ENCODE measurements at places on chromosomes 1 and 21. TPM values are rescaled to one million over a fixed set of nuclear protein-coding genes. Genes with fewer than 3 reads are reported as not detected.

Gene ANKRD35
- 0.73 TPM for total RNA-seq

Gene EIF4G3
- total RNA-seq = 69.3 TPM

Gene GBP7
- not detected for total RNA-seq

Gene CD1C
- not detected for total RNA-seq

Gene TMIGD3
- 3.4 TPM for total RNA-seq

Gene SPATA45
- total RNA-seq = 1.9 TPM

Gene RGS8
- 75.3 TPM for total RNA-seq

Gene FABP3
- 17.9 TPM for total RNA-seq

Gene OLIG2
- 14.4 TPM for total RNA-seq

GRCh38 chr1:197180252-197180878 lies 33.9 kb upstream of the ASPM start:
- peak; percentile 29 for DNase-seq

DNA sequence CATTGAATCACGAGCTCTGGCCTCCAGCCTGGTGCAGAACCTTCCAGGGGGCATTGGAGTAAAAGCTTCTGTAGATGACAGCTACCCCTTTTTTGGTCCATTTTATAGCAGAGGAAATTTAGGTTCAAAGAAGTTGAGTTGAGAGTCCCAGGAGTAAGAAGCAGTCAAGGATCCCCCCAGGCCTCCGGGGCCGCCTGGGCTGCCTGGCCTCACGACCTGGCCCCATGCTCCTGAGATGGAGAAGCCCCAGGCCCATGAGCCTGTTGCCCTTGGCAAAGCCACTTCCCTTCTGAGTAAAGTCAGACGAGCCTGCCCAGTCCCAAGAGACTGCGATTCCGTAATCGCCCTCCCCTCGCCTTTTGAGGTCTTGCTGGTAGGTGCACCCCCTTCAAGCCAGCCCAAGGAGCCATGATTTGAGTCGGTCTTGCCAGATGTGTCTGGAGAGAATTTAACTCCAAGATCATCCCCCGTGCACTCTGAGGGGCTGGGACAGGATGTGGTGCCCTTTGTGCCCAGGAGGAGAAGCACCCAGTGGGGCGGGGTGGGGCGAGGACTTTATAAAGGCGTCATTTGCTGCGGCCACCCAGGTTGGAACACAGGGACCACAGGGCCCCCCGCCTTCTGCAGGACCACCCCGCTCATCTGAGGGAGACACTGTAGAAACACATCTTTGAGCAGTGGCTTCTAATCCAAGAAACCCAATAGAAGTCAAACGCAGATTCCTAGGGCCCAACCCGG lies 30.1 kb downstream of the PDE9A start:
- no peak for DNase-seq

- DNase-seq = no peak
These were observed 11.7 kb upstream of the FCMR start for GRCh38 chr1:206933333-206933945.

- DNase-seq = no peak
These were observed 4.3 kb downstream of the SLC30A1 start for GRCh38 chr1:211574705-211575104.

DNA sequence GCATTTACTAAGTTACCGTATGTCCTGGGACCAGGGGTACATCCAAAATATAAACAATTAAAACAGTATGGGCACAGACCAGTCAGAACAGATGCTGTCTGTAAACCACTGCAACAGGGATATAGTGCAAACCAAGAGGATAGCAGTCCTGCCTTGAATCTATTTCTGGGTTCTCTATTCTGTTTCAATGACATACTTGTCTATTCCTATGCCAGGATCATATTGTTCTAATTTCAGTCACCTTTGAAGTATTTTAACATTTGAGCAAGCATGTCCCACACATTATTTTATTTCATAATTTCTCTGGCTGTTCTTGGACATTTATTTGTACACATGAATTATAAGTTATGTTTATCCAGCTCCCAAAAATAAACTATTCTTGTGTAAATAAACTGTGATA lies 28.2 kb upstream of the SYDE2 start:
- DNase-seq = no peak

DNA sequence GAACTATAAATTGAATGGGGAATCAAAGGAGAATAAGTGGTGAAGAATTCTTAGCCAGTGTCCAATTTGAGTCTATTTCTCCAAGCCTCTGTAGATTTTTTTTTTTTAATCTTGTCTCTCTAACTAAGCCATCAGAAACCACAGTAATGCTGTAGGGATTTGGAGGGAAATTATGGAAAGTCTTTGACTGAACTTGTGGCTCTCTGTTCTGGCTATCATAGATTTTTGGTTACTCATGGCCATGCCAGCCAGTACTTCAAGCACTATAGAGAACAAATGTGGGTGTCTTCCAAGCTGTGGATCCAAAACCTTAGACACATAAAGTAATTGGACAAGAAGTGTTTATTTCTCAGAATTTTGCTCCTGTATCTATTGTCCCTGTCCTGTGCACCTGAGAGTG lies 147.9 kb downstream of the LRRC40 start:
- no peak for DNase-seq

DNA sequence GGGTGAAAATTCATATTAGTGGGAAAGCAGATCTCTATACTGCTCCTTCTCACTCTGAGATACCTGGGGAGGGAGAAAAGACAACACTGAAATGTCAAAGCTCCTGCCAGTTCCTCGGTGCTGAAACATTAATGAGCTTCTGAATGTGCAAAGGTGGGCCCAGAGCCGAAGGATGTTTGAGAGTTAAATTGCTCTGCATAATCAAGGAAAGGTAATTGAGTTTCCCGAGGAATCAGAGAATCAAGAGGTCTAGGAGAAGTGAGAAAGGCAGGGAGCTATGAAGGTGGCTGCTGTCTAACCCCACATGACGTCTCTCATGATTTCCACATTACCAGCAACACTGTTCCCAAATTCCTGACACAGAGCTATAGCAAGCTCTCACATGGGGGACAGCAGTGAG lies 346.7 kb downstream of the SMYD3 start:
- DNase-seq = no peak

GRCh38 chr1:50181027-50181663 lies 72.4 kb downstream of the ELAVL4 start:
- no peak for DNase-seq

- no peak for DNase-seq
These were observed 3.9 kb downstream of the SELENBP1 start for GRCh38 chr1:151368393-151369301.

GRCh38 chr1:37234941-37235418 lies 200.7 kb upstream of the GRIK3 start:
- no peak for DNase-seq

DNA sequence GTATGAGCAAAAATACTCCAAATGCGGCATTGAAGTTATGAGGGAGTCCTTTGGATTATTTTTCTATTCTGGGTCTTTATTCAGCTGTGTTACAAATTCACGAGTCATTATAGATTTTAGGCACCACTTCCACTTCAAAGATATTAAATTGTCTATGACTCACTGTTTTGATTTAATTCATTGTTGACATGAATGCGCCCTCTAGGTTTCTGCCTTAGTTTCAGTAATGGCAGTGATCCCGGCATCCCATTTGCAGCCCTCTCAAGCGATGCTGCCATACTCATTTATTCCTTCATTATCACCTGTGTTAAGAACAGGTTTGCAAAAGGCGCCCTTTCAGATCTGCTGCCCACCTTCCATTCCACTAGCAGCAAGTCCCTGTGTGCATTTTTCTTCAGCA lies 14.0 kb downstream of the RSPO1 start:
- no peak for DNase-seq

DNA sequence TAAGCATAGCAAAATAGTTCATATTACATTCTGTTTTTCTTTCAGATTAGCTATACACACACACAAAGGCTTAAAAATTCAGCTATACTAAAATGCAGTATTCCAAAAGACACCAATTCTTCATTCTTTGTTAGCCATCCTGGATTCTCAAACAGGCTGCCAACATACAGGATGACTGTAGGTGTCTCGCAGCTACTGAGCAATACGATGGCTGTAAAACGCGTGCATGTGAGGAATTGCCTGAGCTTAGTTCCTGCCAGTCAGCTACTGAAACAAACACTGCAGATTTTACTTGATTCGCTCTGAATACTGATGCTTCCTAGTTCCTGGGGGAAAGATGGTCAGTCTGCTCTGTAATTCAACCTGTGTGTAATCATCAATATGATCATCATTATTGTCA lies 24.7 kb upstream of the HMGN1 start:
- no peak for DNase-seq

GRCh38 chr21:45551316-45551715 lies 9.1 kb upstream of the SLC19A1 start:
- no peak for DNase-seq

DNA sequence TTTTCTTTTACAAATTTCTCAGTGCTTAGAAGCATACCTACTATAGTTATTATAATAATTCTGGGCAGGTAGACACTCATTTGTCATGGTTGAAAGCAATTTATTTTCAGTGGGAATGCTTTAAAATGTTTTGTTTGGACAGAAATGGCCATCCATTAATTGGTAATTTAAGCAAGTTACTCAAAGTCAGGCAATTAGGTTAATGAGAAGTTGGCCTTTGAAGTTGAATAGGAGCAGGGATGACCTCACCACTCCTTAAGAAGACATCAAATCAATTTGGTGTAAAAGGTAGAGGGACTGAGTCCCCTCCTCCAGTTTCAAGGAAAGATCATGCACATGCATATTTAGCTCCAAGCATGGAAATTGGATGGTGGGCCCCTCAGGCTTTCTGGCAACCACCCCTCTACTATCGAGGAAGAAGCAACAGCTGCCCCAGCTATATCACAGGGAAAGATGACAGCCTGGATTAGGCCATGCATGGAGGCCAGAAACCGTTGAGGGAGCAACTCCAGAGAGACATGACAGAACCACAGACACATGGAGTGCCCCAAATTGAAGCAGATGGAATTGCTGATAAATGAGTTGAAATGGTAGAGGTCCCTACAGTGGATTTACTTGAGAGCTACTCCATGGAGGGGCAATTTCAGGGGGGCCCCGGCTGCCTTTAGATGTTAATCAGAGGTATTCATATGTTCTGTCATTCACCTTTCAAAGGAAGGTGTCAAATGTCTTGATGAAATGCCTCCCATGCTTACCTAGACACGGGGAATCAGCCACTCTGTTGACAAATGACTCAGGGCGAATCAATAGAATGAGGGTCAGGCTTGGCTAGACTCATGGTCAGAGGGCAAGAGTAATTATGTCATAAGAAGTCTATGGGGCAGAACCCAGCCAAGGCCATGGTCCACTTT lies 26.7 kb downstream of the HLX start:
- DNase-seq = no peak

DNA sequence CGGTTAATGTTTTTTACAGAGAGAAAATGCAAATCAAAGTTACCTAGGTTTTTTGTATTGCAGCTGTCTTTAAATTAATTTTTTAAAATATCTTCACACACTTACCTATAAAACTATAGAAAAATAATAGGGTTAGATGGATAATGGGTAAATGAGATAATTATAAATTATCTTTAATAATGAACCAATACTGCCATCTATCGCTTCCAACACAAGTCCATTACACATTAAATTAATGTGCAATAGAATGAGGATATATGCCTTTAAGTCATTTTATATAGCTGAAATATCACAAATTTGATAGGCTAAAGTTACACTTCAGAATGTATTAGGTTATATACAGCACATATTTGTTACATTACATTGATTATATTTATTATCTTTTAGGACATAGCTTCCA lies 2212.8 kb downstream of the MRPL39 start:
- no peak for DNase-seq

DNA sequence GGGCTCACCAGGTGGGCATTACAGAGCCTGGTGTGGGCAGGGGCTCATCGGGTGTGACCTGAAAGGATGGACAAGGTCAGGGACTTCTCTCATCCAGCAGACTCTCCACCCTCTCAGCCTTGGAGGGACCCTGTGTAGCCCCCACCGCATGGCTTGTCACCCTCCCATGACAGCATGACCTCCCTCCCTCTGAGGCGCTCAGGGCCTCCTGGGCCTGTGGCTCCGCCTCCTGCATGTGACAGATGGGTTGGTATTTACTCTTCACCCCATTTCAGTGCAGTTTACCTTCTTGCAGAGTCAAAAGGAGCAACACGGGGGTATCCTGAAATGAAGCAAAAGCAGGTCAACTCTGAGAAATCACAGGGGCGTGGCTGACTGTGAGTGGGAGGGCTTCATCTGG lies 298.6 kb upstream of the AJAP1 start:
- DNase-seq = no peak

GRCh38 chr1:119898981-119899720 lies 2.8 kb upstream of the ADAM30 start:
- no peak for DNase-seq

- DNase-seq = no peak
These were observed 85.7 kb upstream of the NGF start for GRCh38 chr1:115423776-115424175.

DNA sequence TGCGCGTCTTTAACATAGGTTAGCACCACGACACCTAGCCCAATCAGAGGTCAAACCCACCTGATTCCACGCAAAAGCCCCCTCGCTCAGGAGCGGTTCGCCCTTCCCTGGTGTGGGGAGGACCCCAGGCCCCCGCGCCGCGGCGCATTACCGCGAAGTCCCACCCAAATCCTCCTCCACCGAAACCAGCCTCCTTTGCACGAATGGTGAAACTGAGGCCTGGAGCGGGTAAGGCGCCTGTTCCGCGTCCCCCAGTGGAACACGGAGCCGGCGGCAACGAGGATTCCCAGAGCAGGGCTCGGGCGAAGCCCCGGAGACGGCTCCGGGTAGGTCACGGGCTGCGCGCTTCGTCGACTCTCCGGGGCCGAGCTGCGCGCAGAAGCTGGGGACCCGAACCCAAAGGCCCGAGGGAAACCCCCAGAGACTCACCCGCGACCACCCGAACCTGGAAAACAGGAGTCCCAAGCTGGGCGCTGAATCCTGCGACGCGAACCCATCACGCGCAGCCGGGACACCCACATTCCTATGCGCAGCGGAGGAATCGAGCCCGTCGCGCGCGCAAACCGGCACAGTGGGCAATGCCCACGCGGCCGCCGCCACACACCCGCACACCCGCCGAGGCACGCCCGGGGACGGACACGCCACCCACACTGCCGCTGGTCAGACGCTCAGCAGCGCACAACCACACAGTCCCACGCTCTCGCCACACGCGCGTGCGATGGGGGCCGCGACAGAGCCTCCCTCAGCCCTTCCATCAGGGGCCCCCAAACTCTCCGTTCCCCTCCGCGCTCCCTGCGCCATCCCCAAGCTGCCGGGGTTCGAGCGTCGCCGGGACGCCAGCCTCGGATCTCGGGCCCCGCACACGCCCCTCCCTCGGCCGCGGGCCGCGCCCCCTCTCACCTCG lies 507 bp downstream of the GLIS1 start:
- DNase-seq = no peak

All from cerebellum (tissue), 4 donors.